ENCODE measurements at places on chromosomes 1 and 21.

DNA sequence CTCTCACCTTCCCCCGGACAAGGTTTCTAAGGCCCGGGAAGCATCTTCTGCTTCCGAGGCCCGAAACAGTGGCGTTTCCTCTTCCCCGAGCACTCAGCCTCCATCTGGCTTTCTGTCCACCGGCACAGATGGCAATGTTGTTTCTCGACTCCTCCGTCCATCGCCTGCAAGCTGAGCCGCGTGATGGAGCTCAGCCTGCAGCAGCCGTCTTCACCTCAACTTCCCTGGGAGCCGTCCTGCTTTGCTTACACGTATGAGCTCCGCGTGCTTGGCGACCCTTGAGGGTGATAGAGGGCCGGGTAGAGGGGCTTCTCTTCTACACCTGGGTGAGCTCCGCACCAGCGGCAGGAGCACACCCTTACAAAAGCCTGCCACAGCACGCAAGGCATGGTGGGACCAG lies 80.4 kb downstream of the AJAP1 start:
- DNase-seq: no peak

GRCh38 chr1:153292740-153293479 lies 19.8 kb downstream of the PGLYRP3 start:
- DNase-seq: no peak

DNA sequence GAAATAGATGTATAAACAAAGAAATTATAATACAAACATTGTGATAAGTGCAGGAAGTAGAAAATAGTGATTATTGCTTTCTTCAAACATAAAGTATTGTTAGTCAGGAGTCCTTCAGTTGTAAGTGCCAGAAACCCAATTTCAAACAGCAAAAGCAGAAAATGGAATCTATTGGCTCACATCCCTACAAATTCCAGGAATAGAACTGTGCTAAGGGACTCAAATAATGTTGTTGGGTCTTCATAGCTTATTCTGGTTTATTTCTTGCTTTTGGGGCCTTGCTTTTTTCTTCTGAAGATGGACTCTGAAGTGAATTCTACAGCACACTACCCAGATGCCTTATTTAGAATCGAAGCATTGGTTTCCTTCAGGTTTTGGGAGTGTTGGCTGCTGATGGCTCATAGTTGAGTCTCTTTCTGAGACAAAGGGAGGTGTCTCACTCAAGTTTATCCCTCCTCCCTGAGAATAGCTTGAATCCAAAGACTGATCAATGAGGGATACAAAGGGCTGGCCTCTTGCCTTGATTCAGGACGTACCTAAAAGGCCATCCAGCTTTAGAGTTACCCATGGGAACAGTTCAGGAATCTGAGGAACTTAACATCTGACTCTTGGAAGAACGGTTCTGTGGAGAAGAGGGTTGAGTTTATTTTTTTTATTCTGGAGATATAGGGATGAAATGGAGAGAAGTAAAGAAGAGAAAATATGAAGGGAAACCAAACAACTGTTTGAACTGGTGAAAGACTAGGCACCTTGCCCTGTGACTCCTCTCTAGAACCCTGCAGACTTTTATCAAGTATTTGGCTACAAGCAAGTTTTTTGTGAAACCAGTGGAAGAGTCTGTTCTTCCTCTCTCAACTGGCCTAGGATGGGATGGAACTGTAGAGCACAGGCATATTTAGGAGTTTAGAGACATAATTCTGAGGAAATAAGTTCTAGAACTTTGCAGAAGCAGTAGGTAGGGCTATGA lies 39.0 kb upstream of the ATG4C start:
- DNase-seq: peak; percentile 42

DNA sequence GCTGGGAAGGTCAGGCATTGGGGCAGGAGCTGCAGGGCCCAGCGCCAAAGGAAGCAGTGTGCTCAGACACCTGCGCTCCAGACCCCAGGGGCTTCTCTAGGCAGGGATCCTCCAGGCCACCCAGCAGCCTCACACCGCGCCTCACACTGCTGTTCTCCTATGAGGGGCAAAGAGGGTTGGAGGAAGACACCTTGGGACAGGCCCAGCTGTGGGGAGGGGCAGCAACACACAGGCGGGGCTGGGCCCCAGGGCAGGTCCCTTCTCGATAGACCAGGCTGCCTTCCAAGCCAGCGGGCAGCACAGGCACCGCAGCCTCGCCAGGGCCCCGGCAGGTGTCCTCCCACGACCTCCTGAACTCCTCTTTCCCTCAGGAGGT lies 20.7 kb upstream of the PRSS38 start:
- no peak for DNase-seq

DNA sequence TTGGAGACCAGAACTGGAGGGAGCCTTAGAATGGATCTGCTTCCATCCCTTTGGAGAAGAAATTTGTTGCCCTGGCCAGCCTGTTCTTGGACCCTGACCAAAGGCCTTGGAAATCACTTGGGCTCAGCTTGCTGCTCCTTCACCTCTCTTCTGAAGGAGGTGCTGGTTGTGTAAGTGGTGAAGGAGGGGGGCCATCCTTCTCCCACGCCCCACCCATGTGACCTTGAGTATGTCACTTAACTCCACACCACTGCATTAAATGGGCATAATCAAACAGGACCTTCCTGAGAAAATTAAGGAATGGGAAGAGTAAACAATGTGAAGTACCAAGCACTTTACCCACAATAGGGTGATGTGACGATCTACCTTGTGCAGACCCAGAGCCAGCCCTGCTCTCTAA lies 68.3 kb upstream of the GJB5 start:
- no peak for DNase-seq

GRCh38 chr1:96253246-96254035 lies 468.1 kb upstream of the PTBP2 start:
- no peak for DNase-seq

- no peak for DNase-seq
Observed at GRCh38 chr1:3911981-3912808, 12.1 kb upstream of the C1orf174 start.

GRCh38 chr21:44846485-44847260 lies 26.8 kb downstream of the PTTG1IP start:
- peak; percentile 34 for DNase-seq

DNA sequence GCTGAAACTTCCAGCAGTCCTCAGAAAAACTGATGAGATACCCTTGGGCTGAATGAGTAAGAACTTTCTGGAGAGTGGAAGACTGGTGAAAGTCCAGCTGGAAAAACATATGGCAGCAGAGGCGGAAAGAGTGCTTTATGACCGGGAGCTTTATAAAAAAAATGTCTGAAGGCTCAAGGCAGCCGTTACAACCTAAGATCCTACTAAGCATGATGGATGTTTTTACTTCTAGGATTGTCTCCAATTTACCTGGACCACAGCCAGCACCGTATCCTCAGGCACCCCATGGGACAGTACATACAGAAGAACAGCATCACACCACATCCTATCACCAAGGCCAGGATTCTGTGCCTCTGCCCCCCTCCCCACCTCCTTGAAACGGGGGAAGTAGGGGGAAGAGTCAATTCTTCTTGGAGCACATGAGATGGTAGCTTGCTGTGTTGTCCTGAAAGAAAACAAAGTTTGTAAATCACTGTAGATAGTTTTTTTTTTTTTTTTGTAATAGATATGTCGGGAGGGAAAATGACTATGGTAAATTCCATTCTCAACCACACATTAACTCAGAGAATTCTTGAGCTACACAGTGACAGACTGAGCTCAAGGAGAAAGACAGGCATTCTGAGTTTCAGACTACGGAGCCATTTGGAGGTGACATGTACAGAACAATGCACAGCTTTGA lies 11.8 kb upstream of the IRF2BP2 start:
- DNase-seq: peak; percentile 89

- no peak for DNase-seq
Observed at GRCh38 chr1:227316456-227316855, 1.8 kb downstream of the CDC42BPA start.

DNA sequence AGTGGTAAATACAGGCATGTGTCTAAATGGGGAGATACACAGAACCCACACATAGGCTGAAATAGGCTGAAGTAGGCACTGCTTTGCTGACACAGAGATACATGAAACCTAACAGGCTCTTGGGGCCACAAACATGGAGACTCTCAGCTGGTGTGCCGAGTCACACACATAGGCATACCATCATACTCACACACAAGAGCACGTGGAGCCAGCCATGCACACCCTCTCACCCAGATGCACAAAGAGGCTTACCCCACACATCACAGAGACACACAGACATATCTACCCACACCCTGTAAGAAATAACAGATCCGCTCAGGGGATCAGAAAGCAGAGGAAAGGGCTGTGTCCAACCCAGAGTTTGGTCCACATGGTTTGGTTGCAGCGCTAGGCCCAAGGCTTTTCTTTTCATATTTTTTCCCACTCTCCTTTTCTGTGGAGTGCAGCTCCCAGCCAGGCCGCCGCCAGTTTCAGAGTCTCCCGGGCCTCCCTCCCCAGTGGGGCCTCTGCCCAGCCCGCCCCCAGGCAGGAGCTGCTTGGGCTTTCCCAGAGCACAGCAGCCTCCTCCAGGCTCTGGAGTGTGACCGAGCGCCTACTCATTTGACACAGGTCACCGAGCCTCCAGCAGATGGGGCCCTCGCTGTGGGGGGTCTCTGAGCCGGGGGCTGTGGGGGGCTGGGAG lies 3.9 kb upstream of the POU3F1 start:
- DNase-seq: no peak

- DNase-seq: no peak
Observed at GRCh38 chr1:189764391-189765320, 713.0 kb downstream of the BRINP3 start.

- DNase-seq: no peak
Observed at GRCh38 chr21:25809013-25809412, 74.2 kb downstream of the GABPA start.

DNA sequence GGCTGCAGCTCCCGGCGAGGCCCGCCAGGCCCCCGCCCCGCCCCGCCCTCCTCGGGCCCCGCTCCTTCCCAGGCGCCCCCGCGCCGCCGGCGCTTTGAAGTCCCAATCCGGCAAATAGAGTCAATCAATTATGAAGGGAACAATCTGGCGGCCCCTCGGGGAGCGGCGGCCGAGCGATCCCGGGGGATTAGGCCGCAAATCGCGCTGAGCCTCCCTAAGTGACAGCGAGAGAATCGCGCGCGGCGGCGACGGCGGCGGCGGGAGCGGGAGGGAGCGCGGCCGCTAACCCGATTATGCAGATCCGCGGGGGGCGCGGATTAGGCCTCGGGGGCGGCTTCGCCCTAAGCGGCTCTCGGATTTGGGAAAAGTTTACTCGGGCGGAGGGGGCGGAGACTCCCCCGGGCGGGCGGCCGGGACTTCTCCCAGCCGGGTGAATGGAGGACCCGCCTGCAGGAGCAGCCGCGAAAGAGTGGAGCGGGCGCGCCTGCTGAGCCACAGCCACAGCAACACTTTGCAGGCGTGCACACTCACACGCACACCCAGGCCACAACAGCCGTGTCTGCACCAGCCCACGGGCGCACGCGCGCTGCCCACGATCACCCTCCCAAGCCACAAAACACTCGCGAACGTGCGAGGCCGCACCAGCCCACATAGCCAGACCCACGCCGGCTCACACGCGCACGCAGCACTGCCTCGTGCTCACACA lies 23.0 kb upstream of the DMBX1 start:
- DNase-seq: no peak

DNA sequence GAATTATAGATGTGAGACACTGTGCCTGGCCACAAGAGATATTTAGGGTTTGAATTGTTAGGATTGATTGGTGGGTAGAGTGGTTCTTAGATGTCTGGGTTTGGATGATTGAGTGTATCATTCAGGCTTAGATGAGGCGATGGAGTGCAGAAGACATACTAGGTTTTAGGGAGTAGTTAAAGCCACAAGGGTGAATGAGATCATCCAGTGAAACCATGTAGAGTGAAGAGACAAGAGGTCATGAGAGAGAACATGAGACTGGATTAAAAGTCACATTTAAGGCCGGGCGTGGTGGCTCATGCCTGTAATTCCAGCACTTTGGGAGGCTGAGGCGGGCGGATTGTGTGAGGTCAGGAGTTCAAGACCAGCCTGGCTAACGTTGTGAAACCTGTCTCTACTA lies 37.2 kb downstream of the ZFYVE9 start:
- no peak for DNase-seq
